Peyer's patch (tissue), 4 donors: ENCODE measurements at places on chromosomes 2 and 18.

DNA sequence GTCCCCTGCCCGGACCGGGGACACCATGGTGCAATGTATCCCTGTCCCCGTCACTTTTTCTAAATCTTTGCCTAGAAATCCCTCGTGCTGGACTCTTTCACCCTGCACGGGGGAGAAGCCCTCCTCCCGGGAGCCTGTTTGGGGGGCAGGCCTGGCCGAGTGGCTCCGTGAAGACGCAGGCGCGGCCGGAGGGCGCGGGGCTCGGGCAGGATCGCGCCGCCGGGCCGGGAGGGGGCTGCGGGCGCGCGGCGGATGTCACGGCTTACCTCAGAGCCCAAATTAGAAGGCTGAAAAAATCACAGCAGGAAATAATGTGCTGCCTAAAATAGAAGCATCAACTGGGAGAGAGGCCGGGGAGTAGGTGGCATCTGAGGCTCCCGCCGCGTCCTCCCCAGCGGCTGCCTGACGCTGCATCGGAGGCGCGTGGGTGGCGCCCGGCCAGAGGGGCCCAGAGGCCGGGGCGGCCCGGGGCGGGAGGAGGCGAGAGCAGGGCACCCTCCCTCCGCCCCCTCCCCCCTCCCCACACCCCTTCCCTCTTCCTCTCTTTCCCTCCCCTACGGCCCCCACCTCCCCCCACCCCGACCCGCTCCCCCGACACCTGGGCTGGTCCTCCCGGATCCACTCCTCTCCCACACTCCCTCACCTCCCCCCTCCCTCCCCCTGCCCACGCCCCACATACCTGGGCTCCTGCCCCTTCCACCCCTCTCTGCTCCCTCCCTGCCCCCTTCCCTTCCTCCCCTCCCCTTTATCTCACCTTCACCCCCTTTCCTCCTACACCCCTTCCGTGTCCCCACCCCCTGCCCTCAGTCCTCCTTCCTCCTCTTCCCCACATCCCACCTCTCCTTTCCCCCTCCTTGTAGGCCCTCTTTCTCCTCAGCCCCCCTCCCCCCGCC, 51.9 kb downstream of the SLC4A1AP start:
- no peak for DNase-seq

GRCh38 chr2:95281071-95281470, 6.8 kb downstream of the PROM2 start:
- DNase-seq, result no peak

- no peak for DNase-seq
Measured at GRCh38 chr2:218998414-218999002, 5.3 kb upstream of the CRYBA2 start.

DNA sequence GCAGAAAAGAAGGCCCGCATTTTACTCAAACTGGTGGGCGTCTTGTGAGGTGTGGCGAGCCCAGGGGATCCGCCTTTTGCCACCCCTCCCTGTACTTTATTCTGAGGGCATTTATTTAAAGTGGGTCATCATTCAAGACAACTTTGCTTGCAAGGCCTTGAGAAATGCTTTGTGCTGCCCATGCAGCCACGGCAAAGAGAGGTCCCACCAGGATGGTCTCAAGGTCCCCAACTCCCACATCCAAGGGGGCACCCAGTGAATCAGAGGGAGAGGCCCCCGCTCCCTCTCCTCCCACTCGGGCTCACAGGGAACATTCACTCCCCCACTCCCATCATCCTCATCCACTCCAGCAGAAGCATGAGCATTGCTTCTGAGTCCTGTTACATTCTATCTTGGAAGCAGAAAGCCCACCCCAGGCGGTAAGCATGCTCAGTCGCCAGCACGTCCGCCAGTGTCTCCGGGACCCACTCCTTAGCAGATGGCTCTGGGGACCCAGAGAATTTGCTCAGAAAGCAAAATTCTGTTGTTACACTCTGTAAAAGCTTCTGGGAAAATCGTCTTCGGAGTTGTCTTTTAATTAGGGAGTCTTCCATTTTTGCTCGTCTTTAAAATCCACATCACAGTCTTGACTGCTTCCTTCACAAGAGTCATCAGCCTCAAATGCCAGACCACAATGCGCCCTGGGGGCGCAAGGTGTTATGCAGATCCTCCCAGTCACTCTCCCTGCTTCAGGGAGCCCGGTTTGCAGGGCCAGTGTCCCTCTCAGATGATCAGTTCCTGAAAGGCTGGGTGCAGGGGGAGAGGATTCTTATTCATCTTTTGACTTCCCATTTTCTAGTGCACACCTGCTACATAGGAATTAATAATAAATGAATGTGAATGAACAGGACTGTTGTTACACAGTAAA, 99.4 kb upstream of the NCK2 start:
- DNase-seq, result no peak

GRCh38 chr2:171102802-171103201, 57.9 kb downstream of the TLK1 start:
- DNase-seq, result no peak

- no peak for DNase-seq
Measured at GRCh38 chr2:84319581-84319980, 139.5 kb downstream of the SUCLG1 start.
